ENCODE measurements at places on chromosomes 5 and 9.

- no peak for DNase-seq
Observed at GRCh38 chr9:135296735-135297455, 182.7 kb upstream of the PPP1R26 start.

DNA sequence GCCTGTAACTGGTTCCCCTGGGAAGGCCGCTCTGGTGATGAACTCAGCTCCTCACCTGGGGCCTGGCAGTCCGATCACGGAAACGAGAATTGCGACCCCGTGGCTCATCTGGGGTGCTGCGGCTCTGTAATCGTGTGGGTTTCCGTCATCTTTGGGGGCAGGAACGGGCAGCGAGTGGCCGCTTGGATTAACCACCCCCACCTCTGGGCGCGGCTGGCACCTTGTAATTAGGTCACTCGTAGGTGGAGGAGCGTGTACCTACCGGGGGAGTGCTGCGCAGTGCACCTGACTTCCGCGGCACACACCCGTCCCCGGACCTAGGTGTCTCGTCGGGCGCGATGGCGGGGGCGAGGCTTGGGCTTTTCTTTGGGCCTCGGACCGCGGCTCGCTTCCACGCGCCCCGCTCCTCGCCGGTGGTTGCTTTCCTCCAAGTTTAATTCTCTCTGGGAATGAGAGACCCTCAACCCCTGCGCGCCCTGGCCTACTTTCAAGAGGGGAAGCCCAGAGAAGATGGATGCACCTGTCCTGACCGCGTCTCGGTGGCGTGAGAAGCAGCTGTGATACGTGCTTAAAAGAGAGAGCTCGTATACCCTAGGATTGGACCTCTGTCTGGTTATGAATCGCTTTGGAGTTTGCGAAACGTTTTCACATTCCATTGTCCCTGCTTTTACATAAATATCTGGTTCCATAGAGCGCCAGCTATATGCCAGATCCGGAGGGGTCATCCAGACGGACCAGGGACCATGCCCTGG is 744 bp upstream of the PPP2CA start:
- DNase-seq: no peak

DNA sequence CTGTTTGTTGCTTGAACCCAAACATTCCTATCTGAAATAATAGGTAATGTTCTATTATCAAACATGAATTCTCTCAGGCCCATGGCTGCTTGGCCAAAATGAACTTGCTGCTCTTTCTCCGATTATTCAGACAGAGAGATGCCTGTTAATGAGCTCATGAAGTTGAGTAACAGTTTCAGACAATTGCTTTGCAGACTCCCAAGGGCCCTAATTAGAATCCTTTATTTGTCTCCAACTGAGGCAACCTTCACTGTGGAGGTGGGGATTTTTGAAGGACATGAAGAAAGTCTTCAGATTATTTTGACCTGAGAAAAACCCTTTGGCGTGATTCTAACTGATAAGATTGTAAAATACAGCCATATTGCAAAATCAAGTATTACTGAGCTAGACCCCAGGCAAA is 466.7 kb downstream of the NFIB start:
- DNase-seq: no peak

DNA sequence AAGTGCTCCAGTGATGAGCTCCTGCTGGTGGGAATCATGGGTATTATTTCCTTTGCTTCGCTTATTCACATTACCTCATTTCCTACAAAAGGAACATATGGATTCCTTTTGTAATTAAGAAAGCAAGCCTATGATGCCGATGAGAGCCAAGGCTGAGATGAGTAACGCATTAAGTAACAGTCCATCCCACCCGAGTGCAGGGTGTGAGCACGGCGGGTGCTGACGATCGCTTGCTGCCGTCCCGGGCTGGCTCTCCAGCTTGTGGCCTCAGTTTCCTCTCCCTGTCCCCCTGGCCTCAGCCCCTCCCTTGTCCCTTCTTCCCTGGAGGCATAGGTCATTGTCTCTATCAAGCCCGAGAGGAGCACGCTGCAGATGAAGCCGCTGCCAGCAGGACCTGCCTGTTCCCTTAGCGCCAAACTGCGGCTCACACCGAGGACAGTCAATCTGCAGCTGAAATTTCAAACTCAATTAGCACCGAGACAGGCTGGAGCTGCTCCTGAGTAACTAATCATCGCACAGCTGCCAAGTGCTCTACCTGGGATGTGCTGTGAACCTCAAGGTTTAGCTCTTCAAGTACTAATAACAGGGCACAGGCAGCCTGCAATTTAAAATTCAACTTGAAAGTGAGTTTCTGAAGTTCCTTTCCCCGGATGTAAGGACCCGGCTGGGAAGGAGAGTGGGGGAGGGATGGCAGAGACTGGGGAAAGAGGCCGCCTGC is 115.2 kb upstream of the RAPGEF1 start:
- no peak for DNase-seq

- DNase-seq: no peak
Observed at GRCh38 chr5:10019236-10019635, 230.5 kb downstream of the ATPSCKMT start.

DNA sequence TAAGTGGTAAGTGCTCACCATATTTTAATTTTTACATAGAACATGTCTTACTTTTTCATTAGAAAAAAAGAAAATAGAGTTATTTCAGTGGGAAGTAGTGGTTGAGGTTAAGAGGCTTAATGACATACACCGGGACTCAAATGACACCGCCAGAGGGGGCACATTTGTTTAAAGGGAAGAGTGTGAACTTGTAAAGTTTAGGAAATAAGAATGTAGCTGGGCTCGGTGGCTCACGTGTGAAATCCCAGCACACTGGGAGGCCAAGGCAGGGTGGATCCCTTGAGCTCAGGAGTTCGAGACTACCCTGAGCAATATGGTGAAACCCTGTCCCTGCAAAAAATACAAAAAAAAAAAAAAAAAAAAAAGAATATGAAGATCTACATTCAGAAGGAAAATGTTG is 43.4 kb upstream of the TNFAIP8 start:
- no peak for DNase-seq

- no peak for DNase-seq
Observed at GRCh38 chr5:169804861-169805260, 167.8 kb downstream of the DOCK2 start.

DNA sequence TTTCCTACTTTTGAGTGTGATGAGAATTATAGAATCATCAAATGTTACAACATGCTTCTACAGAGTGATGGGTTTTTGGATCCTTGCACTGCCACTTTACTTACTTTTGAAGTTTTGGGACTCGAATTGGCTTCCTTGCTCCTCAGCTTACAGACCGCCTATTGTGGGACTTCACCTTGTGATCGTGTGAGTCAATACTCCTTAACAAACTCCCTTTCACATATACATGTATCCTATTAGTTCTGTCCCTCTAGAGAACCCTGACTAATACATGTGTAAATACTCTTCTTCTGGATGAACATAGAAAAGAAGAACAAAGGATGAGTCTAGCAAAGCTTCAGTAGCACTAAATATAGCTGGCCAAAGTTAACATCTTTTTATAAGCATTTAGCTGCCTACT is 98.7 kb upstream of the PDE4D start:
- no peak for DNase-seq

DNA sequence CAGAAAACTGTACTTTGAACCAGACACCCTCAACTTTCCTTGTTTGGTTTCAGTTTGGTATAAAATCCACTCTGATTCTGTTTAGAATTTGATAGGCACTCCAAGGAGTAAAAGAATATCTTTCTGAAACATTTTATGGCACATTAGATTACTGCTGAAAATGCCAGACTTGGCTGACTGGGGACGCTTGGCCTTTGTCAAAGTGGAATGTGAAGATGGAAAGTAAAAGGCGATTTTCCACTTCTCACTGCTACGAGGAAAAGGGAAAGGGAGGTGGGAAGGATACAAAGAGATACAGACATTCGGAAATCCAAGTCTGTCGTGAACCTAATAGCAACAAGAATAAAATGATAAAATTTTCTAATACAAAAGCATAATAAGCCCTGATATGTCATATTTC is 203.9 kb downstream of the DMRT2 start:
- DNase-seq: no peak

DNA sequence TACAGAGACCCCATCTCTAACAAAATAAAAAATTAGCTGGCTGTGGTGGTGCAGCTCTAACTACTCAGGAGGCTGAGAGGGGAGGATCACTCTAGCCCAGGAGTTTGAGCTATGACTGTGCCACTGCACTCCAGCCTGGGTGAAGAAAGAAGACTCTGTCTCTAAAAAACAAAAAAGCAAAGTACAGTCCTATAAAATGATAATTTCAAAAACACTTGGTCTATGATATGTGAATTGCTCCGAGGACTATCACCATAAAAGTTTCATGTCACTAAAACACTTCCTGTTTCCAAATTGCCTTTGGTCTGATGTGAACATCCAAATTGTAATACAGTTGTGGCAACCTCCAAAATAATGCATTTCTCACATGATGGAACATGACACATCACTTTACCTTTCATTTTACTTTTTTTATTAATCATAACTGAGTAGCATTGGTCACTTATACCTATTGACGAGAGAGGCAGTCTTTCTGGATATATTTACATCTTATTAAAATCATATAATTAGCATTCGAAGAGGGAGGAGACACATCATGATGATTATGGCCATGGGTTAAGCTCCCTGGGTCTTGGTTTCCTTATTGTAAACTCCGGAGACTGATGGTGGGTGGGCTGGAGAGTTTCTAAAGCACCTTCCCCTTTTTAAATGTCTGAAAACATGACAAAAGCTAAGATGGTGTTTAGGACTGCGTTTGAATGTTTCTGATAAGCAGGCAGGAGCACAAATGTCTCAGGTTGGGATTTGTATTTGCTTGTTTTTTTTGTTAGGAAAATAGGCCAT is 25.8 kb upstream of the CD180 start:
- no peak for DNase-seq

DNA sequence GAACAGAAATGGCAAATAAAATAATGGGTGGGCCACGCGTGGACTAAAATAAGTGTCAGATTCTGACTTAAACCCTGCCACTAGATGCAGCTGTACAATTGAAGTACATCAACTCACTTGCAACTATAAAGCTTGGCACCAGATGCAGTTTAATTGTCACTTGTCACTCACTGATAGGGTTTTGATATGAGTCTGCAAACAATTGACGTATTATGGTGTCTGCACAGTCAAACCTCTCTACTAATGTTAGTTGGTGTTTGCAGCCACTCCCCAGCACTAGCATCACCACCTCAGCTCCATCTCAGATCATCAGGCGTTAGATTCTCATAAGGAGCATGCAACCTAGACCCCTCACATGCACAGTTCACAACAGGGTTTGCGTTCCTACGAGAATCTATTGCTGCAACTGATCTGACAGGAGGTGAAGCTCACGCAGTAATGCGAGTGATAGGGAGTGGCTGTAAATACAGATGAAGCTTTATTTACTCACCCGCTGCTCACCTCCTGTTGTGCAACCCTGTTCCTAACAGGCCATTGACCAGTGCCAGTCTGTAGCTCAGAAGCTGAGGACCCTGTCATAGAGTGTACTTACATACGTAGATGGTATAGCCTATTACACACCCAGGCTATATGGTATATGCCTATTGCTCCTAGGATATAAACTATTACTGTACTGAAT is 72.1 kb upstream of the SEMA6A start:
- no peak for DNase-seq

GRCh38 chr5:55151923-55152842 is 7.8 kb upstream of the GPX8 start:
- DNase-seq: no peak

GRCh38 chr9:87891754-87892153 is 9.1 kb downstream of the SPATA31E1 start:
- DNase-seq: no peak

DNA sequence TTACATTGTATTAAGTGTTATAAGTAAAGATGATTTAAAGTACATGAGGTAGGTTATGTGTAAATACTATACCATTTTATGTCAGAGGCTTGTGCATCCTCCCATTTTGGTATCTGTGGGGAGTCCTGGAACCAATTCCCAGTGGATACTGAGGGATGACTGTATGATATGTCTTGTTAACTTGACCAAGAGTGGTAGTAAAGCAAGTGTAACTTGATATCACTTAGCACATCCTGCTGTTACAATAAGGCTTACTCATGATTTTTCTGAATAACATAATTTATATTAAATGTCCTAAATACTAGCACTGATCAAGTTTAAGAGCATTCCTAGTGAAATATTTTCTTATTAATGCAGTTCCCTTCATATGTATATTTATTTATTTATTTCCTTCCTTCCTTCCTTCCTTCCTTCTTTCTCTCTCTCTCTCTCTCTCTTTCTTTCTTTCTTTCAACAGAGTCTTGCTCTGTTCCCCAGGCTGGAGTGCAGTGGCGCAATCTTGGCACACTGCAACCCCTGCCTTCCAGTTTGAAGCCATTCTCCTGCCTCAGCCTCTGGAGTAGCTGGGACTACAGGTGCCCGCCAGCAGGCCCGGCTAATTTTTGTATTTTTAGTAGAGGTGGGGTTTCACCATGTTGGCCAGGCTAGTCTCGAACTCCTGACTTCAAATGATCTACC is 7.5 kb downstream of the NDFIP1 start:
- DNase-seq: no peak

DNA sequence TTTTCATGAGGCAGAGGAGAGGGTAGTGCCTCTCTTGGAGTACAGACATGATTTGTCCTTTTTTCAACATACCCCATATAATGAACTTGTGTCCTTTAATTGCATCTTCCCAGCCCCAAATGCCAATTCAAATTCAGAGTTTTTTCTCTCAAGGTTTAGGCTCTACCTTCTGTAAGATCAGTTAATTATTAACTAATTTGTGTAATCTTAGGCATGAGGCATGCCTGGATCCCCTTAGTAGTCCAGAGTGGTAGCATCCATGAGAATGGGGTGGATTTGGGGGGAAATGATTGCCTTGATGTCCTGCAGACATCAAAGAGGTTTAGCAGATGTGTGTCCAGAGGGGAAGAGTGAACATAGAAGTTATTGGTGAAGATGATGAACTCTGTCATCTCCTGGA is 533.3 kb downstream of the LRRC70 start:
- DNase-seq: no peak

DNA sequence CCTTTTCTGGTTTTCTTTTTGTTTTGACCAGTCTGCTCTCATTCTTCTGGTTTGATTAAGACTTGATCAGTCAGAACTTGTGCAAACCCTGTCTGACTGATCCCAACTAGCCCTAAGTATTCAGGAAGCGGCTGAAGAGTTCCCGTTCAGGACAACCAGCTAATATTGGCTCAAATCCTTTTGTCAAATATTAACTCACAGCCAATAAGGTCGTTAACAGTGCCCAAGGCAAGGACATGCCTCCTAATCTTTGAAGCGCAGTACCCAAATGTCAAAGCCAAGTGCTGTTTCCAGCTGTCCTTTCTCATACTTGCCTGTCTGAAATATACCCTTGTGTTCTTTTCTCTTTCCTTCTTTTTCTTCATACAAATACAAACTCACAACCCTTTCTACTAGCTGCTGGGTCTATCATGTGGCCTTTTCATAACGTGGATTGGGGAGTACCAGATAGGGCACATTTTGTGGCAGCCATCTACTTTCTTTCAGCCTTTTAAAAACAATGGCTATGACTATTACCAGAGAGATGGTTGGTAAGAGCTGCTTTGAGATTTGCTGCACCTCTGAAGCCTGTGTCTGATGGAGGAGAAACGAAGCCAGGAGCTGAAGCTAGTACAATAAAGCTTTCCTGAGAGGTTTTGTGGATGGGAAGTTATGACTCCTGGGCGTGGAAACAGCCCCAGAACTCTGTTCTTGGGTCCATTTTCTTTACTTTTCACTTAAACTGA is 266.4 kb upstream of the ZNF608 start:
- DNase-seq: no peak

All from effector CD8-positive, alpha-beta T cell (primary cell).